Tibial nerve (tissue), 4 donors: ENCODE measurements at places on chromosomes 7 and 10. TPM values are rescaled to one million over a fixed set of nuclear protein-coding genes. Genes with fewer than 3 reads are reported as not detected.

Gene PDCD4
- 68.6 TPM for total RNA-seq

DNA sequence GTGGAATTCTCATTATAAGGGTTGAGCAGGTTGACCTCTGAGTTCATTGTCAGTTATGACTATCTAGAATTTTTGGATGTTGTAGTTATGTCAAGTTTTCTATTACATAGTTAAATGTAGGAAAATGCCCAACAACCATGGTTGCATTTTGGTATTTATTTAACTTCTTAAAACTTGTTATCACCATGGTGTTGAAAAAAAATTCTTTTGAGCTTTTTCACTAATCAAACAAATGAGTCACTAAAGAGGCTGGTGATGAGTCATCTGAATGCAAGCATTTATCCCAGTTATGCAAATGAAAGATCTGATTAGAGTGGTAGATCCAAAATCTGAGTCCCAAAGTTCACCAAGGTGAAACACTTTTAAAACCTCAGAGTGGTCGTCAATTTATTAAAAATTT is 624.7 kb upstream of the IGFBP3 start:
- no peaks in the 10 kb centered on the region for H3K27me3 ChIP-seq
- no peaks in the 10 kb centered on the region for H3K36me3 ChIP-seq
- no peak for DNase-seq
- no peak overlapping the region for H3K27ac ChIP-seq
- H3K4me3 ChIP-seq = no peak overlapping the region

DNA sequence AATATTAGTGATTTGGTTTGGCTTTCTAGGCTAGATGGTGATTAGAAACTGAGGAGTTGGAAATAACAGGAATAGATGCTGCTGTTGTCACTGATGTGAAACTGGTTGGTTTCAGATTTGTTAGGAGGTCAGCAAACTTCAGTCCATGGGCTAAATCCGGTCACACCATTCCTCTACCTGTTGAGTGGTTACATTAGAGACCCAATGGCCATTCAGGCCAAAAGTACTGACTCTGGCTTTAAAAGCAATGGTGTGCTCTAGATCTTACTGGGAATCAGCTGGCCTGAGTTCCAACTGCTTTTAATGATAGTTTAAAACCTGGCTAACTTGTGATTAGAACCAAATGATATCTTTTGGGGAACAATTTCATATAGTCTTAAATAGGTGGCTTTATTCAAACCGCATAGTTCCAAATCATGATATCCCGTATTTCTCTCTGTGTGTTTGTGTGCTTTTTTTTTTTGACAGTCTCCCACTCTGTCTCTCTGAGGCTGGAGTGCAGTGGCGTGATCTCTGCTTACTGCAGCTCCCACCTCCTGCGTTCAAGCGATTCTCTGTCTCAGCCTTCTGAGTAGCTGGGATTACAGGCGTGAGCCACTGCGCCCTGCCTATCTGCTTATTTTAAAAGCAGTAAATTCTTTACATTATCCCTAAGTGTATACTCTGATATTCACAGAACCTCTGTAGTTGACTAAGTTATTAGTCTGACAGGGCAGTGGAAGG is 7.8 kb upstream of the PBLD start:
- no peak overlapping the region for H3K27ac ChIP-seq
- no peak for DNase-seq
- H3K4me3 ChIP-seq = no peak overlapping the region
- no peaks in the 10 kb centered on the region for H3K27me3 ChIP-seq

- no peaks in the 10 kb centered on the region for H3K4me1 ChIP-seq
- no peak for DNase-seq
- no peaks in the 10 kb centered on the region for H3K36me3 ChIP-seq
- no peak overlapping the region for H3K27ac ChIP-seq
- H3K4me3 ChIP-seq = no peak overlapping the region
Observed at GRCh38 chr7:34672430-34672829, 14.4 kb downstream of the NPSR1 start.
